ENCODE measurements at places on chromosomes 3 and 15.

GRCh38 chr15:40452296-40453090, 11.7 kb downstream of the BAHD1 start:
- no peak for DNase-seq

DNA sequence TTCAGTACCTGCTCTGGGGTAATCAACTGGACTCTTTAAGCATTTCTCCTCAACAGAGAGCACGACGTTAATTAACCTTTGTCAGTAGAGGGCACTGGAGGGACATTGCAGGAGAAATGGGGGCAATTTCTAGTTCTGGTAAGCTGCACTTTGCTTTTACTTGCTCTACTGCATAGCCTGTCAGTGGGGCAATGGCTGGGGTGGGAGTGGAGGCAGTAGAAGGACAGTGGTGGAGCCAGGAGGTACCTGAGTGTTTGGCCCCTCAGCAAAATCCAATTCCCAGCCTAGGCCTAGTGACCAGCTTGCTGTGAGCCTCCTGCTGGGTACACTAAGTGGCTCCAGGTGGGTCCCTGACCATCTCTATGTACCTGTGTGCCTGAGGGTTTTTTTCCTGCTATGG, 18.3 kb upstream of the MED12L start:
- DNase-seq = no peak

DNA sequence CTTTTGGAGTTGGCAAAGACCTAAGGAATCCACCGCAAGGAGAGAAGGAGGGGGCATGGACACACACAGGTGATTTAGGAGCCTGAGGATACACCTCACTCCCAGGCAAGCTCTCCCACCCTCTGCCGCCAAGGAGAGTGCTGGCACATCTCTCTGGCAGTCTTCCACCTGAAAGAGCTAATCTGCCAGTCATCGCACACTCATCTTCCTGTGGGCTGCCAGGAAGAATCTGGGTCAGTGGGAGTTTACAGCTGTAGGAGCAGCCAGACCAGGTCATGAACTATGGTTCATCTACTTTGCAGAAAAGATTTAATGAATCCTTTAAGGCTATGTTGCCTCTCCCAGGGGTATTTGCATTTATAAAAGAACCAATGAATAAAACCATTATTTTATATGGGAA, 170.6 kb upstream of the TSC22D2 start:
- no peak for DNase-seq

GRCh38 chr3:16177962-16178627, 3.6 kb downstream of the GALNT15 start:
- no peak for DNase-seq

GRCh38 chr3:193345431-193345830, 33.1 kb downstream of the ATP13A5 start:
- DNase-seq = no peak

DNA sequence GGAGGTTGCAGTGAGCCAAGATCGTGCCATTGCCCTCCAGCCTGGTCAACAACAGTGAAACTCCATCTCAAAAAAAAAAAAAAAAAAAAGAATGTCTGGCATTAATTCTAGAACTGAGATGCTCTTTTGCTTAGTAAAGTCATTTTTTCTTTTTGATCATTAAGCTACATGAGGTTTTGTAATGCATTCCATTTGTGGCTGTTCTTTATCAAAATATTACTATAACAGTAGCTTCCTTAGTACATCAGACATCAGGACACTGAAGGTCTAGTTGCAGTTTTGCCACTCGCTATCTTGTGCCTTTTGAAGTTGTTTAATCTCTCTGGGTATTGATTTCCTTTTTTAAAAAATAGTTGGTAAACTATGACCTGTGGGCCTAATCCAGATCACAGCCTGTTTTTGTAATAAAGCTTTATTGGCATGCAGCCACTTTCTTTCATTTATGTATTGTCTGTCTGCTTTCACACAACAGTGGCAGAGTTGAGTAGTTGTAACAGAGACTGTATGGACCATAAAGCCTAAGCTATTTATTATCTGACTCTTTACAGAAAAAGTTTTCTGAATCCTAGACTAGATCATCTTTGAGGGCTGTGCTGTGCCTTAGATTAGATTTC, 76.6 kb downstream of the SLC25A26 start:
- no peak for DNase-seq

DNA sequence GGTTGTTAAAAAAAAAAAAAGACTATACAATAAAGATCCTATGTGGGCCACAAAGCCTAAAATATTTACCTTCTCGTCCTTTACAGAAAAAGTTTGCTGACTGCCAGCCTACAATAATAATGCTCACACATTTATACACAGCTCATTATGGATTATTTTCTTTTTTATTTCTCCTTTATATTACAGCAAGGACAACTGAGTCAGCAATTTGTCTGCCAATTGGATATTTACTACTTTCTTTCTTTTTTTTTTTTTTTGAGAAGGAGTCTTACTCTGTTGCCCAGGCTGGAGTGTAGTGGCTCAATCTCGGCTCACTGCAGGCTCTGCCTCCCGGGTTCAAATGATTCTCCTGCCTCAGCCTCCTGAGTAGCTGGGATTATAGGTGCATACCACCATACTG, 142.2 kb downstream of the EBLN2 start:
- no peak for DNase-seq

GRCh38 chr15:96307856-96308394, 22.6 kb upstream of the NR2F2 start:
- DNase-seq = no peak

DNA sequence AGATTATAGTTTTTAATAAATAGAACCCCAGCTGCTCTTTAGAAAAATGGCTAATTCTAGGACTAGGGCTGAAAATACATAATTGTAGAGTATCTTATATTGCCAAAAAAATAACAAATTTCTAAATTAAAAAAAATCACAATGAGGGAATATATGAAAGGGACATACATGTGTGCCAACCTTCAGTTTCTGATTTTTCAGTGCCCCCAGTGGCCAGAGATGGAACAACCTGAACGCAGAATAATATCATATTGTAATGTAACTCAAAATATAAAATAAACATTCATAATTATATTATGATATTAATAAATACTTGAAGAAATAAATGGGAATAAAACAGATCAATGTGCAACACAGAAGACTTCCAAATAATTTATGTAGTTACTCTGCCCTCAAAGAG, 460.5 kb downstream of the ZNF385D start:
- no peak for DNase-seq

GRCh38 chr3:107753494-107753893, 230.7 kb downstream of the BBX start:
- no peak for DNase-seq

GRCh38 chr3:13538520-13539291, 10.2 kb upstream of the FBLN2 start:
- DNase-seq = no peak

DNA sequence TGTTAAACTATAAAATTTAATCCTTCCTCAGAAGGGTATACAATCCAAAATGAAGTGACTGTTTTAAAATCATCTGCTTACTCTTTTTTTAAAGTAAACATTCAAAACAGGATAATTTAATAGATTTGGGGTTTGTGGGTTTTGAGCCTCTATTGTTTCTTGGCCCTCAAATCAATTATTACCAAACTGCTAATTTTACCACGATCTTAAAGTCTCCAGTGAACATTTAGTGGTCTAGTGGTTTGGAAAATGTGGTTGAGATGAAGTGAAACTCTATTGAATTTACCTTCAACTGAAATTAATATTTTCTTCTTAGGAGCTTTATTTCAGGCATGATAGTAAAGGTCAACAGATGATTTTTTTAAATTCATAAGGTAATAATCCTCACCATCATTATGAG, 11.2 kb upstream of the ATP11B start:
- no peak for DNase-seq

DNA sequence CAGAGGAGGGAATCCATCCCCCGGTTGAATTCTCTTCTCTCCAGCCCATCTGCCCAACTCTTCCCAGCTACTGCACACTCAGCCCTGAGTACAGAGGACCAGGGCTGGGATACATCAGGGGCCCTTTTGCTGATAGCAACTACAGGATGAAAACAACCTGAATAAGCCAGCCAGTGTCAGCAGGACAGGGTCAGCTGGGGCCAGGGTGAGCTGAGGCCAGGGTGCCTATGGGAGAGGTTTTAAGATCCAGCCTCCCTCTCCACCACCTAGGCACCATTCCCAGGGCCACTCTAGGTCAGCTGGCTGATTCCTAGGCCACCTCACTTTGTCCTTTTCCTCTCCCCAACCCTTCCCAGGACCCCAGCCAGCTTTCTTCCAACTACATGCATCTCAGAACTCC, 83.8 kb downstream of the MRPL46 start:
- DNase-seq = no peak

- no peak for DNase-seq
Observed at GRCh38 chr3:149352556-149352955, 19.1 kb upstream of the TM4SF18 start.

GRCh38 chr3:149239357-149239936, 17.8 kb upstream of the CP start:
- no peak for DNase-seq

DNA sequence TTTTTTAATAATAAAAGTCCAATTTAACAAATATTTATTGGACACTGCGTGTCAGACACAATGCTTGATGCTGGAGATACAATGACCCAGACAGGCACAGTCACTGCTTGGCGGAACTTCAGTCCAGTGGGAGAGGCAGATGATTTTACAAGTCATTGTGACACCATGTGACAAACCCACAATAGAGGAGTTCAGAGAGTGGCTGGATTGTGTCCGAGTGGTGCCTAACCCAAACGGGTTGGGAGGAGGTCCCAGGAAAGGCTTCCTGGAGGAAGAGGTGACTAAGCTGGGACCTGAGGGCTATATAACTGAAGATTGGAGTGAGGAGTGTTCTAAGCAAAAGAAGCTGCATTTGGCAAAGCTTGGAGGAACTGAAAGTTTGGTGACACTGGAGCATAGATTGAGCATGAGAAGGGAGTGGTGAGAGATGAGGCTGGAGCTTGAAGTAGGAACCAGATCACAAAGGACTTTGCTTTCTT, 41.4 kb downstream of the CRTC3 start:
- DNase-seq = no peak

GRCh38 chr15:48380198-48380597, 49.0 kb downstream of the DUT start:
- no peak for DNase-seq

DNA sequence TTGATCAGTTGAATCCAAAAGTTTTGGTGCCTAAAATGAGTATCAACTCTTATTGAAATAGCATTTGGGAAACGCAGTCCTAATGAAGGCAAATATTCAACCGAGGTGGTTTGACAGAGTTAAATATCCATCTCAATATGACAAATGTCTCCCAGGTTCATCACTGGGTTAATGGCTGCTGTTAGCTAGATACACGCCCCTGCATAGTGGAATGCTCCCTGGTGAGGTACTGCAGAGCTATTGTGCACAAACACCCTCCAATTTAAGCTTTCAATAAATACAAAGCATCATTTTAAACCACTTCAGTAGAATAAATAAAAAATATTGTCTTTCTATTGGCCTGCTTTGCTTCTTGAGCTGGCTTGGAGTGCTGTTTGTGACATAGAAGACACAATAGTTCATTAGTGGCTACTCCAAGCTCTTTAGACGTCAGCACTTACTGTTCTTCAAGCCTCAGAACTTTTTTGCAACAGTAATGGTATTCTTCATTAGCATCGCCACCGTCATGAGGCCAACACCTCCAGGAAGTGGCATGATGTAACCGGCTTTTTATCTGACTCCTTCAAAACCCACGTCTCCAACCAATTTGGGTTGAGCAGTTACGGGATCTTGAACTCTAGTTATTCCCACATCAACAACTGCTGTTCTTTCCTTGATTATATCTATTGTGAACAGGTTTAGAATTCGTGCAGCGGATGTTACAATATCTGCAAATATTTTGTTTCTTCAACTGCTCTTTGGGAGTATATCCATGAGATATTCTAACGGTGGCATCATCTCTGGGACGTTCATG, 1159.6 kb upstream of the EPHA6 start:
- no peak for DNase-seq

- DNase-seq = no peak
Observed at GRCh38 chr15:35741881-35742280, 195.9 kb upstream of the DPH6 start.

DNA sequence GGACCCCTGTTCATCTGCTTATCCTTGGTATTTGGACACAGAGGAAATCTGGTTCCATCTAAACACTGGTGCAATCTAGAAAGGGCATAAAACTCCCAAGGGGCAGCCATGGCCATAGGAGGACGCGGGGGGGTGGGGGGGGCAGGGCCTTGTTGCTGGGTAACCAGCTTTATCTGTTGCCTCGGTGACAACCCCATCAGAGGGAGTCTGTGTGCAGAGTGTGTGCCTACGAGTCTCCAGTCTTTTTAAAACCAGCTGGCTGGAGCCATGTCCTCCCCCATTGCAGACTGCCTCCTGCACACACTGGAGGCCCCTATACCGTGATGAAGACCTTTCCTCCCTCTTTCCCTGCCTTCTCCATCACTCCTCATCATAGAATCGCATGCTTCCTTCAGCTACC, 26.4 kb upstream of the CORO2B start:
- no peak for DNase-seq

- no peak for DNase-seq
Observed at GRCh38 chr15:49501586-49501985, 78.5 kb downstream of the FGF7 start.

DNA sequence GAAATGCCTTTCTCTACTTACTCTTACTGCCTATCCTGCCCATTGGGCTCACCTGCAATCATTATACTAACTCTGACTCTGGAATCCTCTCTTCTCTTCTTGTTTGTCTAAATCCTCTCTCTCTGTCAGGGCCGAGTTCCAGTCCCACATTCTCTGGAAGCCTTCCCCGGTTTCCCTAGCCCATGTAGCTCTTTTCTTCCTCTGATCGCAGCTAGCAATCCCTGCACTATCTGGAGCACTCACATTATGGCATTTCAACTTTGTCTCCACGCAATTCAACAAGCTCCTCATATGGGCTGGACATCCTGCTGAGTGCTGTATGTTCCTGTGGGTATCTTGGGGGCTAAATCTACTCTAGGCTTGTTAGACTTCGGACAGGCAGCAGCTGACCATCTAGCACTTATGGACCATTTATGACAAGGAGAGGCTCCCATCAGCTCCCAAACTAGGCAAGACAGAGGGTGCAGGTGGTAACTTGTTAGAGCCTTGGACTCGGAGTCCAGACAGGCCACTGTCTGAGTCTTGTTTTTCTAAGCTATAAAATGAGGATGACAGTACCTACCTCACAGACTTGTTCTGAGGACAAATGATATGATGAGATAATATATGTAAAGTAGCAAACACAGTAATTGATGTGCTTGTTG, 58.3 kb downstream of the EPHB3 start:
- no peak for DNase-seq

GRCh38 chr3:37715358-37715757, 146.3 kb upstream of the CTDSPL start:
- no peak for DNase-seq

Measured in right renal cortex interstitium (tissue), 3 donors.